Osteocyte (in vitro differentiated cells): ENCODE measurements at places on chromosomes 6 and 20. TPM values are rescaled to one million over a fixed set of nuclear protein-coding genes. Genes with fewer than 3 reads are reported as not detected.

GRCh38 chr6:149284904-149285303 is 32.6 kb upstream of the TAB2 start:
- no peak for DNase-seq

The B3GAT2 gene
- total RNA-seq = not detected in 2 replicates

- no peak for DNase-seq
These were observed 83.9 kb downstream of the SESN1 start for GRCh38 chr6:109010705-109011102.

The HMGCLL1 gene
- not detected in 2 replicates for total RNA-seq

GRCh38 chr6:90816764-90817163 is 229.9 kb upstream of the MAP3K7 start:
- no peak for DNase-seq

DNA sequence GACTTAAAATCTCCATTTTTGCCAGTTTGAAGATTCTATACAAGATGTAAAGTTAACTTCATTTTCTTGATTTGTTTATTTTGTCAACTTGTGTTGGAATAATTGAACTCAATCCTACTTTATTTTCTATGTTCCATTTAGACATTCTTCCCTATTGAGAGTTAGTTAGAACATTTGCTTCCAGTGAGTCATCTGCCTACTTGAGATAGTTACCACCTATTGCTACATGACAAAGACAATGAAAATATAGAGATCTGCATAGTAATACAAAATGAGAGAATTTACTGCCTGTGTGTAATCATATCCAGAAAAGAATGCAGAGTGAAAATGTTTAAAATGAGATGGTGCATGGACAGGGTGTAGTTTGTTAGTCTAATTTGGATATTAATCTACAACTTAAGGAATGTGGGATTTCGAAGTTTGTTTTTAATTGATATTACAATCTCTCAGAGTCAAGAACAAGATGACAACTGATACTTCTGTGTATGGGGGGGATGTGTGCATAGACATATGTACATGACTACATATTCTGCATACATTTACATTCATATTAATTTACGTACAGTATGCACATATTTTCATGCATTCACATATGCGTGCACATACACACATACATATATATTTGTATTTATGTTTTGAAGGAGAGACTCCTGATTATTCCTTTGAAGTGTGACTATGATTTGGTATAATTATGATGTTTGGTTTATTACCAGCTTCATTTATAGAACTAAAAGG is 420.1 kb downstream of the NKAIN2 start:
- DNase-seq = no peak

- no peak for DNase-seq
These were observed 3.9 kb downstream of the IP6K3 start for GRCh38 chr6:33742837-33743236.

GRCh38 chr6:137862419-137863090 is 4.5 kb upstream of the TNFAIP3 start:
- DNase-seq = no peak

- DNase-seq = no peak
These were observed 9.4 kb upstream of the OCSTAMP start for GRCh38 chr20:46559685-46560440.

- no peak for DNase-seq
These were observed 704.3 kb downstream of the EPM2A start for GRCh38 chr6:145031001-145031400.

GRCh38 chr20:52290569-52290968 is 99.0 kb upstream of the ZFP64 start:
- DNase-seq = no peak
